Germinal center (tissue), 1 donor: ENCODE measurements at places on chromosomes 3 and 15.

- no peak for DNase-seq
Observed at GRCh38 chr3:15045667-15046066, 19.4 kb downstream of the MRPS25 start.

DNA sequence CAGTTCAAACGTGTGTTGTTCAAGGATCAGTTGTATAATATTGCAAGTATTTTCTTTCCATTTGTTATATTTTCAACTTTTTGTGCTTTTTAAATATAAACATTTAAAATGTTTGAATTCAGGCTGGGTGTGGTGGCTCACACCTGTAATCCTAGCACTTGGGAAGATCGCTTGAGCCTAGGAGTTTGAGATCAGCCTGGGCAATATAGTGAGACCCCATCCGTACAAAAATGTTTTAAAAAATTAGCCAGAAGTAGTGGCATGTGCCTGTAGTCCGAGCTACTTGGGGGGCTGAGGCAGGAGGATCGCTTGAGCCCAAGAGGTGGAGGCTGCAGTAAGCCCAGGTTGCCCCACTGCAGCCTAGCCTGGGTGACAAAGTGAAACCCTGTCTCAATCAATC is 4.7 kb downstream of the ARL13B start:
- DNase-seq, result no peak

GRCh38 chr3:135982404-135982761 is 16.9 kb downstream of the PPP2R3A start:
- DNase-seq, result no peak

GRCh38 chr3:30630238-30631030 is 24.0 kb downstream of the TGFBR2 start:
- DNase-seq, result no peak

DNA sequence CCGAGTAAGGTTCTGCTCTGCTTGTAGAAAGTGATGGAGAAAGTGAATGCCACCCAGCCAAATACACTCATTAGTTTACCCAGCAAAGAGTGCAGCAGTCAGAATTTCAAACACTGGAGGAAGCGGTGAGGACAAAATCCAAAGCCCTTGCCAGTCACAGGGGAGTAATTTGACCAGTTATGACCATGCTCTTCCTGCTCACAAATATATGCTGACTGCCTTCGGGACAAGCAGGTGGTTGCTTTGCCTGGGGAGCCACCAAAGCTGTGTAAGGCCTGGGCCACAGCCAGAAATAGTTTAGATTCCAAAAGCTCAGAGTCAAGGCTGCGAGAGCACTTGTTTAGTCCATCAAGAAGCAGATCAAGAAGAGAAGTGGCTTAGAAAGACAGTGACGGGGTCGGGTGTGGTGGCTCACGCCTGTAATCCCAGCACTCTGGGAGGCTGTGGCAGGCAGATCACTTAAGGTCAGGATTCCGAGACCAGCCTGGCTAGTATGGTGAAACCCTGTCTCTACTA is 51.0 kb upstream of the ATP13A3 start:
- DNase-seq, result no peak

DNA sequence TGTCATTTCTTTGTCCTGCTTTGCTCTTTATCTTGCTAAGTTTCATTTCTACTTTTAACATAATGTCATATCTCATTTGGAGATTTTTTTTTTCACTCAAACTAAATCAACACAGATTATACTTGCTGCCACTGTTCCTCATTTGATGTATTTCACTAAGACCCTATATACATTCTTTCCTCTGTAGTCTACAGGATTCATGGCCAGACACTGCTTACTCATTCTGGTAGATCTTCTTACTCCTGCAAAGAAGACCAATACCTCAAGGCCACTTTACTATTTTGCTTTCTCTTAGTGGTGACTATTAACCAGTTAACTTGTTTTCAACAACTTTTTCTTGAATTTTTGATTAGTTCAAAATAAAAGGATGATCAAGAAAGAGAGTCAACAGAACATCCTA is 26.6 kb downstream of the SLC24A5 start:
- no peak for DNase-seq

DNA sequence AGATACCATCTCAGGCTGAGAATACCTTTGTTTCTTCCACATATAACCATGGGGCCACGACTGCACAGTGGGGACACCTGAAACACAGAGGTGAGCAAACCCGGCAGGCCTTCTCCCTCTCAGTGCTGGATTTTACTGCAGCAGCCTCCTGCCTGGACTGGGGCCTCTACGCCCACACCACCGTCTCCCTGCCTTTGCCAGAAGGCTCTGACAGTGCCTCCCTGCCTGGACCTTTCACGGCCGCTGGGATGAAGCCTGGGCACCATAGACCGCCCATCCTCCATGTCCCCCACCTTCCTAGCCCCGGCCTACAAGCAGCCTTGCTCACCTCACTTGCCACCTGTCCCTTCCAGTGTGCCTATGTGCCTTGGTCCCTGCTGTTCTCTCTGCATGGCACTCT is 214.3 kb downstream of the NFKBIZ start:
- DNase-seq, result no peak

DNA sequence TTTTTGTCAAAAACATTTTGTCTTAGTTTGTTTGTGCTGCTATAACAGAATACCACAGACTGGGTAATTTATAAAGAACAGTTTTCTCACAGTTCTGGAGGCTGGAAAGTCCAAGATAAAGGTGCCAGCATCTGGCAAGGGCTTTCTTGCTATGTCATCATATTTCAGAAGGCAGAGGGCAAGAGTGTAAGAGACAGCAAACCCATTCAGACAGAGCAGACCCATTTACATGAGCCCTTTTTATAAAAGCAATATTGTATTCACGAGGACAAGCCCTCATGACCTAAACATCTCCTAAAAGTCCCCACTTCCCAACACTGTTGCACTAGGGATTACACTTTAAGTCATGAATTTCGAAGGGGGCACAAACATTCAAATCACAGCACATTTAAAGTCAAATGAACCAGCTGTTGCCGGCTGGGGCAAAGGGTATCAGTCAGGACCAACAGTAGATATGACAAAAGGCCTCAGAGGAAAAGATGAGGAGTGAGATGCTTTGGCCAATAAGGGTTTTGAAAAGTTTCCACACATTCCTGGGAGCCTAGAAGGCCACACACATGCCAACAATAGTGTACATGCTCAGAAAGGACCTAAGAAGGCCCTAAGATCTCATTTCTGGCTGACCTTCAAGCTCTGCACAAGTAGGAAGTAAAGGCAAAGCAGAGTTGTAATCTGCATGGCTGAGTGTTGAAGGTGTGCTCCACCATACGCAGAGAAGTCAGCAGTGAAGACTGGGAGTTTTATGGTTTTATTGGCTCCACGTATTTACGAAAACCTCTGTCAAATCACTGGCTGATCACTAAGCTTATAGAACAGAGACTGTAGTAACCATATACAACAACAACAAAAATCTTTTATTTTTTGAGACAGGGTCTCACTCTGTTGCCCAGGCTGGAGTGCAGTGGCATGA is 37.9 kb downstream of the UQCC5 start:
- DNase-seq, result no peak

DNA sequence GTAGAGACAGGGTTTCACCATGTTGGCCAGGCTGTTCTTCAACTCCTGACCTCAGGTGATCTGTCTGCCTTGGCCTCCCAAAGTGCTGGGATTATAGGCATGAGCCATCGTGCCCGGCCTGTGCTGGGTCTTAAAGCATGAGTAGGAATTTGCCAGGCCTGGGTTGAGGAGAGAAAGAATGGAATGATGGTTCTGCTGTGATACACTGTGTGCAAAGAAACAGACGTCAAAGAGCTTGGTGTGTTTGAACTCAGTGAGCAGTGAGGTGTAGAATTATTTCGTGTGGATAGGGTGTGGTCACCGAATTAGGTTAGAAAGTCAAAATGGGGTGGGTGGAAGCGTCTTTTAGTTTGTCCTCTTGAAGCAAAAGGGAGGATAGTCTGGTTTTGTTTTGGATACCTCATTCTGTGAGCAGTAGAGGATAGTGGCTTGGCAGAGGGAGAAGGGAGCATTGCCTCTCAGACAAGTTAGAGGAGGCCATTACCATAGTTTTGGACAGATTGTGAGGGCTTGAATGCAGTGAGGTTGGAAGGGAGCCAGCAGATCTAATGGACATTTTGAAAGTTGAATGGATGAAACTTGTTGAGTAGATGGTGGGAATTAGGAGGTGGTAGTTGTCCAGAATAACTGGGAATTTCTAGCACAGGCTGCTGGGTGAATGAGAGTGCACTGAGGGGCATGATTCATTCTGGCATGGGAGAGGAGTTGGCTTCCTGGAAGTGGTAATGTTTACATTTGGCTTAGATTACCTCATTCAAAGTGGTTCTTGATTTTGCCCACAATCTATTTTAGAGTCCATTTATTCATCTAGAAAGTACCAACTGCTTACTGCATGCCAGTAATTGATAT is 27.2 kb downstream of the AKAP13 start:
- peak; percentile 23 for DNase-seq

- no peak for DNase-seq
Observed at GRCh38 chr3:9121366-9122001, 128.0 kb downstream of the SRGAP3 start.

DNA sequence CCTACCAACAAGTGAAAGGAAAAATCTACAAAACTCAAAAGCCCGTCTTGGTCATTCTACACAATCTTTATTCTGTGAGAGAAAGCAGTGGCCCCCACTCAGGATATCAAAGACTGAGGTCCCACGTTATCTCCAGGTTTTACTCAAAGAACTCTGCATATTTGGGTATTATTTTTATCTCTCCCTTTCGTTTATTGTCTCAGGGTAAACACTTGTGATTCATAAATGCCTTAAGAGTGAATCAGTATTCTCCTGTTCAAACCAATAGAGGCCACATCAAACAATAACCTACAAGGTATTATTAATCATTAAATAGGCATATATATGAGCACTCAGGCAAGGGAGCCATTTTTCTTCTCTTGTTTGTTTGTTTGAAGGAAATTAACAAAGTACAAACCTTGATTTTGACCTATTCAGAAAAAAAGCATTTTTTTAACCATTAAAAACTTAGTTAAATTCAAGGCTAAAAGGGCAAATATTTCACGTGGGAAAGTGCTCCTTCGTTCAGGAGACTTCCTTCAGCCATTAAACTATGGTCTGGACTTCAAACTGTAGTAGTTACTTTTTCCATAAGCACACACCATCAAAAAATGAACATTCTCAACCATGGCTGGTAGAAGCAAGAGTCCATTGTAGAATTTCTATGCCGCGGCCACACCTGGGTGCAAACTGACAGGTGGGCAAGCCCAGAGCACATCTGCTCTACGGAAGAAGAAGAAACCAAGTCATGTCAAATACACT is 13.9 kb upstream of the HES1 start:
- no peak for DNase-seq

DNA sequence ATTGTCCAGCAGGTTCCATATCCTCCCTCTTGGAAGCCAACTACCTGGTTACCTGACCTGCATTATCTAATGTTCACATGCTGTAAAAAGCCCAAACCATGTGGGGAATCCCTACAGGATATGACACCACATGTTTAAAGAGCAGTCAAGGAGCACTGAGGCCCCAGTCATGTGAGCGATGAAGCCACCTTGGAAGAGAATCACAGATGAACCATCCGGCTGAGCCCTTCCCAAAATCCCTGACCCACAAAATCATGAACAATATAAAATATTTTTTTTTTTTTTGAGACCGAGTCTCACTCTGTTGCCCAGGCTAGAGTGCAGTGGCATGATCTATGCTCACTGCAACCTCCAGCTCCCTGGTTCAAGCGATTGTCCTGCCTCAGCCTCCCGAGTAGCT is 10.6 kb upstream of the ANKDD1A start:
- no peak for DNase-seq

GRCh38 chr3:19937459-19938294 is 3.7 kb upstream of the EFHB start:
- DNase-seq, result no peak

- no peak for DNase-seq
Observed at GRCh38 chr3:25427942-25428788, at the start of gene RARB. TSS of gene RARB (plus strand) at chr3:25428263. CDS start at chr3:25428732, 469 bp downstream.

DNA sequence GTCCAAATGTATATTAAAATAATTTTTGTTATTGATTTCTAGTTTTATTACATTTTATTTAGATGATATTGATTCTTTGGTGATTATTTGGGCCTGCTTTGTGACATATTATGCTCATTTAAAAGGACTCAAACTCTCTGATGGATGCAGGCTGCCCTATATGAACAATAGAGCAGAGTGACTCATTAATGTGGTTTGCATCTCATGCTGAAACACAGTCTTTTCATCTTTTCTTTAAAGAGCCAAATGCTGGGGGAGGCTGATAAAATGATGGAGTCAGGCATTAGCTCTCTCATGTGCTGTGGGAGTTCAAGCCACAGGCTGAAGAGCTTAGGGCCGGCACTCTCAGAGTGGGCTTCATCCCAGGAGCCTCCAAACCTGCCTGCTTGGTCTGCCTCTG is 7.2 kb downstream of the PLA1A start:
- no peak for DNase-seq
